Fibroblast of the aortic adventitia (primary cell): ENCODE measurements at places on chromosomes 13 and 19. TPM values are rescaled to one million over a fixed set of nuclear protein-coding genes. Genes with fewer than 3 reads are reported as not detected.

Gene KBTBD7
- total RNA-seq = 4.9 and 7.8 TPM in 2 replicates

Gene ZNF841
- 26.0 and 28.9 TPM in 2 replicates for total RNA-seq

Gene GARIN5B
- total RNA-seq = not detected in 2 replicates

Gene CCDC194
- total RNA-seq = not detected in 2 replicates

Gene ZNF888
- 0.82 and 4.7 TPM in 2 replicates for total RNA-seq

Gene ZNF17
- 11.7 and 11.9 TPM in 2 replicates for total RNA-seq

Gene KLF1
- total RNA-seq = not detected in 2 replicates

Gene FCER2
- total RNA-seq = not detected in 2 replicates

Gene TMPRSS9
- total RNA-seq = not detected in 2 replicates

Gene CGB1
- not detected in 2 replicates for total RNA-seq

Gene BEST2
- total RNA-seq = not detected in 2 replicates

Gene GJB2
- total RNA-seq = 0.18 TPM in 1 of 2 replicates, not detected in the other
